Right ventricle myocardium inferior (tissue), 1 donor: ENCODE measurements at places on chromosomes 16 and 17. TPM values are rescaled to one million over a fixed set of nuclear protein-coding genes. Genes with fewer than 3 reads are reported as not detected.

Gene SLC6A2
- total RNA-seq, result not detected

DNA sequence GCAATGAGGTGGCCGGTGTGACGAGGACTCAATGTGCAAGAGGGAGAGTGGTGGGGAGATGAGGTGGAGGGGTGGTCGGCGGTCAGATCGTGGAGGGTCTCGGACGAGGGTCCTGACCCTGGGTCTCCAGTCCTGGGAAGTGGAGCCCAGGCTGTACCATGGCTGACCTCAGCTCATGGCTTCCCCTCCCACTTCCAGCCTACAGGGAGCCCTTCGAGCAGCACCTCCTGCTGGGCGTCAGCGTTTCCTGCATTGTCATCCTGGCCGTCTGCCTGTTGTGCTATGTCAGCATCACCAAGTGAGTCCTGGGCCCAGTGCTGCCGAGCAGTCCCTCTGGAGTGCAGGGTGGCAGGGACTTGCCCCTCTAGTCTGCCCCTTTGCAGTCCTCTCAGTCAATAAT lies 41.8 kb downstream of the IL4R start:
- no peak for DNase-seq

DNA sequence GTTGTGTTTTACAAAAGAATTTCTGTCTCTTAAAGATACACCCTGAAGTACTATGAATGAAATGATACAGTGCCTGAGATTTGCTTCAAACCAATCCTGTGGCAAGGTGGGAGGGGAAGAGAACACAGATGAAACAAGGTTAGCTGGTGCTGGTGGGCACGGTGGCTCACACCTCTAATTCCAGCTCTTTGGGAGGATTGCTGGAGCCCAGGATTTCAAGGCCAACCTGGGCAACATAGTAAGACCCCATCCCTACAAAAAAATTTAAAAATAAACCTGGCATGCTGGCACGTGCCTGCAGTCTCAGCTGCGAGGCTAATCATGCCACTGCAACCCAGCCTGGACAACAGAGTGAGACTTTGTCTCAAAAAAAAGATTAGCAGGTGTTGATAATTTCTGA lies 67.3 kb upstream of the FA2H start:
- no peak for DNase-seq

- DNase-seq, result no peak
Measured at GRCh38 chr17:57916925-57917858, 38.0 kb downstream of the CUEDC1 start.

Gene ZP2
- not detected for total RNA-seq
